GM23248 (cell line): ENCODE measurements at places on chromosomes 1 and 21. TPM values are rescaled to one million over a fixed set of nuclear protein-coding genes. Genes with fewer than 3 reads are reported as not detected.

The REG4 gene
- total RNA-seq = not detected in 2 replicates

The ZDHHC18 gene
- total RNA-seq = 11.6 and 12.8 TPM in 2 replicates

The INAVA gene
- not detected in 2 replicates for total RNA-seq

The DMBX1 gene
- total RNA-seq = not detected in 2 replicates

The CD1E gene
- not detected in 2 replicates for total RNA-seq

The FGR gene
- not detected in 2 replicates for total RNA-seq

The LCA5L gene
- 1.1 TPM in 2 replicates for total RNA-seq

The REN gene
- not detected in 2 replicates for total RNA-seq

The CCT3 gene
- 248 and 307 TPM in 2 replicates for total RNA-seq
